ENCODE measurements at places on chromosomes 2 and 18.

- no peaks in the 10 kb centered on the region for H3K27me3 ChIP-seq
- DNase-seq: no peak
- no peak overlapping the region for H3K27ac ChIP-seq
Measured at GRCh38 chr2:195382186-195382585, 274.8 kb upstream of the SLC39A10 start.

- H3K4me1 ChIP-seq: no peaks in the 10 kb centered on the region
- no peaks in the 10 kb centered on the region for H3K27me3 ChIP-seq
- no peaks in the 10 kb centered on the region for H3K36me3 ChIP-seq
- H3K4me3 ChIP-seq: no peak overlapping the region
Measured at GRCh38 chr18:45295388-45295787, 319.9 kb upstream of the SLC14A2 start.

GRCh38 chr18:48445540-48445939 is 36.4 kb upstream of the ZBTB7C start:
- H3K27me3 ChIP-seq: peaks cover 4% of the 10 kb centered on the region
- H3K27ac ChIP-seq: no peak overlapping the region
- DNase-seq: no peak
- no peaks in the 10 kb centered on the region for H3K4me1 ChIP-seq
- no peak overlapping the region for H3K4me3 ChIP-seq

DNA sequence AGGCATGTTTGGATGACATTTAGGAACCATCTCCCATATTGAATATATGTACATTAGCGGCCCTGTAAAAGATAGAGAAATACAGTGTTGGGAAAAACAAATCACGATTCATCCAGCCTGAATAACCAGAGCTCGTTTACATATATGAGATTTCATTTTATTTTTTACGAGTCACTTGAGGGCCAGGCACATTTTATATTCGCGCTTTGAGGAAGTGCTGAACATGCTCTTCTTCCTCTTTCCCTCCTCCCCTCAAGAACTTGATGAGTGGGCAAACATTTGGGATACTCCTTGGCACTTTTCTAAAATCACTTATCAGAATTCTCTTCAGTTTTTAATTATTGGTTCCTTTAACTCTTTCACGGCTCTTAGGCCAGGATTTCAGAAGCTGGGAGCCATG is 268.0 kb upstream of the TANK start:
- H3K36me3 ChIP-seq: no peaks in the 10 kb centered on the region
- H3K27me3 ChIP-seq: no peaks in the 10 kb centered on the region
- H3K4me1 ChIP-seq: no peaks in the 10 kb centered on the region
- no peak overlapping the region for H3K4me3 ChIP-seq

- no peak overlapping the region for H3K4me3 ChIP-seq
- H3K4me1 ChIP-seq: peaks cover 33% of the 10 kb centered on the region
- H3K27me3 ChIP-seq: no peaks in the 10 kb centered on the region
Measured at GRCh38 chr2:72780477-72780876, 45.4 kb downstream of the EXOC6B start.

DNA sequence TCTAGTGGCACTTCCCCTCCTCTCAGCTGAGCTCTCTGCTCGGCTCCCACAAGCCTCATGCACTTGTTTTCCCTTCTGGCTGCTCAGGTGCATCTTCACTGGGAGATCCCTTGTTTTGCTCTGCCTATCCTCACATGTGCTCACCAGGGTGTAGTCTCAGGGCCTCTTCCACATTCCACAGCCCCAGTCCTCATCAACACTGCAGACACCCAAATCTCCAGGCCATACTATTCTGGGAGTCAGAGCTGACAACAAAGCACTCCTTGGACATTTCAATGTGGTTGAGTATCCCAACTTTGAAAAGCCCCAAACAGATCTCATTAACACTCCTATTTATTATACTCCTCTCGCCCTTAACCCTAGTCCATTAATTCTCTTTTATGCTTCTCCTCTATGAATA is 71.3 kb downstream of the CCDC93 start:
- H3K27me3 ChIP-seq: no peaks in the 10 kb centered on the region
- H3K4me1 ChIP-seq: no peaks in the 10 kb centered on the region
- DNase-seq: no peak
- H3K4me3 ChIP-seq: no peak overlapping the region
- no peak overlapping the region for H3K27ac ChIP-seq
- peaks cover 75% of the 10 kb centered on the region for H3K36me3 ChIP-seq

GRCh38 chr2:198253995-198254394 is 449.6 kb downstream of the PLCL1 start:
- no peak overlapping the region for H3K27ac ChIP-seq
- H3K4me1 ChIP-seq: no peaks in the 10 kb centered on the region
- H3K4me3 ChIP-seq: no peak overlapping the region
- no peaks in the 10 kb centered on the region for H3K36me3 ChIP-seq

- no peak overlapping the region for H3K27ac ChIP-seq
- peaks cover 4% of the 10 kb centered on the region for H3K4me1 ChIP-seq
- DNase-seq: no peak
- no peaks in the 10 kb centered on the region for H3K27me3 ChIP-seq
Measured at GRCh38 chr2:238466243-238466756, 39.6 kb downstream of the ASB1 start.

DNA sequence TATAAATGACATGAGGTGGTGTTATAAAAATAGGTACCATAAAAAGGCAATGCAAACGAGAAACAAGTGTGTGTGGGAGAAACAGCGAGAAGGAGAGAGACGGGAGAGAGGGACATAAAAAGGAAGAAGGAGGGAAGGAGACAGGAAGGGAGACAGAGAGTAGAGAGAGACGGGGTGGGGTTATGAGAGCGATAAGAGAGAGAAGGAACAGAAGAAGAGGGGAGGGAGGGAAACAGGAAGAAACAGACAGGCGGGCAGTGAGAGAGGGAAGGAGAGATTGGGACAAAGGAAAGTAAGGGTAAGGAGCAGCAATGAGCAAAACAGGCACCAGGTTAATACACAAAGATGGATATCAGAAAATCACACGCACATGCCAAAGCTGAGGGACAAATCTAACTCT is 83.7 kb downstream of the TGFA start:
- peaks cover 62% of the 10 kb centered on the region for H3K36me3 ChIP-seq
- no peak for DNase-seq
- no peak overlapping the region for H3K27ac ChIP-seq
- H3K4me1 ChIP-seq: no peaks in the 10 kb centered on the region
- H3K4me3 ChIP-seq: no peak overlapping the region
- H3K27me3 ChIP-seq: no peaks in the 10 kb centered on the region

GRCh38 chr18:73739098-73739497 is 408.5 kb downstream of the FBXO15 start:
- no peak overlapping the region for H3K27ac ChIP-seq
- peaks cover 27% of the 10 kb centered on the region for H3K4me1 ChIP-seq
- DNase-seq: no peak

DNA sequence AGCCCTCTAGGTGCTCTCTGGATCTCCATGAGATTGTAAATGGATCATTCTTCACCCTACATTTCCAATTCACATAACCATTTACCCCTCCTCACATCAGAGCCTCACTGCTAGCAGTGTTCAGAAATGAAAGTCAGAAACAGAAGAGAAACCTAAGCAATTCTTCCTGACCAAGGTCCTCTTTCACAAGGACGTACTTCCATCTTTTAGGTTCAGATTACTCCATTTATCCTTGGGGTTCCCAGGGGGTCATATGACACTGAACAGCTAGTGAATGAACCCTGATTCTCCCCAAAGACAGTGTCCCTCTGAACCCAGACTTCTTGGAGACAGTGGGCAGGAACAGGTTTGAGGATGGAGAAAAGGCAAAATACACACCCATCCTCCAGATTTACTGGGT is 12.9 kb upstream of the MARCO start:
- no peak overlapping the region for H3K4me3 ChIP-seq
- no peak overlapping the region for H3K27ac ChIP-seq
- no peaks in the 10 kb centered on the region for H3K36me3 ChIP-seq
- no peaks in the 10 kb centered on the region for H3K4me1 ChIP-seq

DNA sequence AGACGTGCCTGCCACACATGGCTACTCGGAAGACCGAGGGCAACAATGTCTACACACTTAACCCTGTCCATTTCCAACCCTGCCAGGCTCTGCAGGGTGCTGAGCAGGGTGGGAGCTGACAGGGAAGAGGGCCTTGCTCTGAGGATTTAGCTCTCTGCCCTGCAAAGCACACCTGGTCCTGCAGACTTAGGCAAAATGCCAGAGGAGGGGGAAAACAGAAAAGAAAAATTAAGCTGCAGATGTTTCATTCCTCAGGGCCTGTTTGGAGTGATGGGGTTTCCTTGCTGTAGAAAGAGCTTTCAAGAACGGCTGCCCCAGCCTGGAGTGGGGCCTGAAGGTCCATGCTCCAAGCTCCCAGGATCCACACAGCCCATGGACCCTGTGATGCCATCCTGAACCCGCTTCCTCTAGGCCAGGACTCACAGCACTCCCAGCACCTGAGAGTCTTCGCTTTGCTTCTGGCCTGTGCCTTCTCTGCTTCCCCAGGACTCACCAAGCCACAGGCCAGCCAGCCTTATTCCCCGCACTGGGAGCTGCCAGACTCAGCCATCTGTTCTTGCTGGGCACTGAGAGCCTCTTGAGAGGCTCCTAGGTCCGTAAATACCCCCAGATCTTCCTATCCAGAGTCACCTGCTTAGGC is 9.1 kb upstream of the TEX51 start:
- no peak overlapping the region for H3K27ac ChIP-seq
- peak; percentile 25 for DNase-seq
- no peaks in the 10 kb centered on the region for H3K27me3 ChIP-seq
- no peaks in the 10 kb centered on the region for H3K4me1 ChIP-seq
- H3K4me3 ChIP-seq: no peak overlapping the region
- H3K36me3 ChIP-seq: no peaks in the 10 kb centered on the region

DNA sequence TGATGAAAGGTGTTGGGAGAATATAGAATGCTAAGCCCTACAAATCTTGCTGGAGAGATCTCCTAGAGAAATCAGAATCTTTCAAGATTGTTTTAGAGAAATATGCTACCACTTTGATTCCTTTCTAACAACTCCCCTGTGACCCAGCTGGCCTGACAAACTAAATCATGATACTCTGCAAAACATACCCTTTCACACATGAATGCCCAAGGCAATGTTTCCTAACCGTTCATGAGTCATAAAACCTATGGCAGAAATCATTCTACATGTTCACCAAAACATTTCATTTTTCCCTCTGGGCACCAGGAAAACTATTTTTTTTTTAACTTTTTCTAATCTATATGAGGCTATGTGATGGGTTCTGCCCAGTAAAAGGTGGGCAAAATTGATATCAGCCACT is 77.8 kb upstream of the SETBP1 start:
- peaks cover 27% of the 10 kb centered on the region for H3K4me1 ChIP-seq
- H3K27me3 ChIP-seq: no peaks in the 10 kb centered on the region
- H3K27ac ChIP-seq: peak overlapping the region; percentile 96
- DNase-seq: peak; percentile 67
- no peaks in the 10 kb centered on the region for H3K36me3 ChIP-seq
- H3K4me3 ChIP-seq: no peak overlapping the region

DNA sequence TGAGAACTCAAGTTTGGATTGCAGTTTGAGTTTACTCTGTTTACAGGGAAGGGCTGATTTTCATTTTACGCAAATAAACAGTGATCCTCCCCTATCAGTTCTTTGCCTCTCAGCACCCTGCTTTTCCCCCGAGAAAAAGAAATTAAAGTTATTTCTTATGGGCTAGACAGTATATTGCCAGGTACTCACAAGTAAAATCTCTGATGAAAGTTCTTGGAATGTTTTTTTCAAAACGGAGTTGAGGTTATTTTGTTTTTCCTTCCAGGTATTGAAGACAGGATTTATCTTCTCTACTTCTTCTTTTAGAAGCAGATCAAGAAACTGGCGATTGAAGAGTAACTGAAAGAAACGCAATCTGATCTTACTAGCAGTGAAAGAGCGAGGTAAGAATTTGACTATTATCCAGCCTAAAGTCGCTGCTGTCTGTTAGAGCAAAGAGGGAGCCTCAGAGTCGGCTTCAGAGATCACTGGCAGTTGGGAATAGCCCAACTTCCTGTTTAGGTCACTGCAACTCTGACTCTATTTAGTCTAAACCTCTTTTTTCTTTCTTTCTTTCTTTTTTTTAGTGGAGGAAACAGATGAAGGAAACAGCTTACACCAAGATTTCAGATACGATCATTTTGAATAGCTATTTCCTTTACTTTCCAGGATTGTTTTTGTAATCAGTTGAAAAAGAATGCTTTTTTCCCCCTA is at the start of gene TFPI:
TSS of gene TFPI (minus strand) at position 425 of the 693 bp plus-strand sequence. CDS start 50,667 bp downstream, outside the sequence.
- H3K4me3 ChIP-seq: peak within 1 kb of the TSS; percentile 21
- peak within 1 kb of the TSS; percentile 39 for H3K27ac ChIP-seq
- peaks cover 16% of the 10 kb centered on the region for H3K4me1 ChIP-seq
- H3K36me3 ChIP-seq: no peaks in the 10 kb centered on the region

GRCh38 chr18:40272630-40273231 is 1682.3 kb upstream of the PIK3C3 start:
- H3K36me3 ChIP-seq: no peaks in the 10 kb centered on the region
- DNase-seq: no peak
- H3K4me1 ChIP-seq: no peaks in the 10 kb centered on the region

- no peak overlapping the region for H3K27ac ChIP-seq
- no peaks in the 10 kb centered on the region for H3K36me3 ChIP-seq
- H3K4me3 ChIP-seq: no peak overlapping the region
Measured at GRCh38 chr2:176435729-176436128, 166.5 kb downstream of the MTX2 start.

GRCh38 chr18:40124107-40124506 is 1830.9 kb upstream of the PIK3C3 start:
- no peak for DNase-seq
- no peaks in the 10 kb centered on the region for H3K36me3 ChIP-seq
- no peak overlapping the region for H3K4me3 ChIP-seq
- H3K27me3 ChIP-seq: no peaks in the 10 kb centered on the region
- H3K27ac ChIP-seq: no peak overlapping the region

DNA sequence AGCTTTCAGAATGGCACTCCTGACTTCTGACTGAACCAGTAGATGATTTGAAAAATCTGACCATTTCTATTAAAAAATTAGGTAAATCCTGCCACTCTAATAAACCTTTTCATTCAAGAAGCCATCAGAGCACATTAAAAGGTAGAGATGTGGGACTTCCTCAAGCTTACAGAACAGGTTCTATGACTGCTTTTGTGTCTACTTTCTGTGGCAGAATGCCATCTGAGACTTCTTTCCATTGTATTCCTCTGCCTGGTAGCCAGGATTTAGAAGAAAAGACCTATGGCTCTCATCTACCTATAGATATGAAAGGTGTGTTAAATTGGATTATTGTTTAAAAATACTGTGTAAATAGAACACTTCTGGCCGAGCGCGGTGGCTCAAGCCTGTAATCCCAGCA is 99.9 kb upstream of the NABP1 start:
- peaks cover 33% of the 10 kb centered on the region for H3K4me1 ChIP-seq
- DNase-seq: no peak
- no peak overlapping the region for H3K4me3 ChIP-seq
- no peaks in the 10 kb centered on the region for H3K36me3 ChIP-seq

GRCh38 chr2:84749442-84749841 is 131.4 kb downstream of the TRABD2A start:
- no peaks in the 10 kb centered on the region for H3K4me1 ChIP-seq
- no peak overlapping the region for H3K27ac ChIP-seq
- H3K4me3 ChIP-seq: no peak overlapping the region
- no peaks in the 10 kb centered on the region for H3K27me3 ChIP-seq

- H3K4me3 ChIP-seq: no peak overlapping the region
- H3K4me1 ChIP-seq: no peaks in the 10 kb centered on the region
- no peaks in the 10 kb centered on the region for H3K27me3 ChIP-seq
- DNase-seq: no peak
- H3K27ac ChIP-seq: no peak overlapping the region
- H3K36me3 ChIP-seq: no peaks in the 10 kb centered on the region
Measured at GRCh38 chr2:218427741-218428140, 8.8 kb downstream of the VIL1 start.

All from RWPE2 (cell line).